Parietal lobe (tissue), 2 donors: ENCODE measurements at places on chromosomes 1 and 21. TPM values are rescaled to one million over a fixed set of nuclear protein-coding genes. Genes with fewer than 3 reads are reported as not detected.

The AMY1B gene
- total RNA-seq, result not detected

The CD1D gene
- total RNA-seq, result 0.94 TPM

The PPIAL4G gene
- total RNA-seq, result 2.2 TPM

The FAM151A gene
- total RNA-seq, result not detected

The ZNF124 gene
- 270 TPM for total RNA-seq

The ANKRD35 gene
- total RNA-seq, result 1.6 TPM
